Activated CD8-positive, alpha-beta T cell treated with anti-CD3 and anti-CD28 coated beads for 36 hours (primary cell): ENCODE measurements at places on chromosomes 7 and 10.

GRCh38 chr10:30456266-30456665, 22.3 kb downstream of the MAP3K8 start:
- peak; percentile 51 for DNase-seq

GRCh38 chr10:89120931-89121763, 86.0 kb downstream of the CH25H start:
- DNase-seq, result no peak

DNA sequence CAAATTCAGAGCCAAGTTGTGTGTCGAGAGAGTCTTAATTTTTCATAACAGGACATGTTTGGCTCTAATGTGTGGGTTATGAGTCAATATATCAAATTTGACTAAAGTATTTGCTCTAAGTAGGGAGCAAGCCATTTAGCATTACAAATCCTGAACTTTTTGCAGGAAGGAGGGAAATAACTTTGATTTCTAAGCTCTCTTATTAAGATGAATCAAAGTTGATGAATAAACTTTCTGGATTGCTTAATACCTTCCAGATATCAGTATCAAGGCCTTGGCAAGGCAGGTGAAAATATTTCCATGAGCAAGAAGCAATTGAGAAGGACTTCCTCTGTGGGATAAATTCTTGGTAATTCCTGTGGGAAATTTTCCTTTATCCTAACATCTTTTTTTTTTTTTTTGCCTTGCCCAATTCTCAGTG, 258.8 kb downstream of the AHR start:
- no peak for DNase-seq

GRCh38 chr7:94476251-94476840, 33.3 kb upstream of the CASD1 start:
- DNase-seq, result no peak

- DNase-seq, result peak; percentile 42
Measured at GRCh38 chr10:102678842-102679289, 34.6 kb downstream of the TRIM8 start.

DNA sequence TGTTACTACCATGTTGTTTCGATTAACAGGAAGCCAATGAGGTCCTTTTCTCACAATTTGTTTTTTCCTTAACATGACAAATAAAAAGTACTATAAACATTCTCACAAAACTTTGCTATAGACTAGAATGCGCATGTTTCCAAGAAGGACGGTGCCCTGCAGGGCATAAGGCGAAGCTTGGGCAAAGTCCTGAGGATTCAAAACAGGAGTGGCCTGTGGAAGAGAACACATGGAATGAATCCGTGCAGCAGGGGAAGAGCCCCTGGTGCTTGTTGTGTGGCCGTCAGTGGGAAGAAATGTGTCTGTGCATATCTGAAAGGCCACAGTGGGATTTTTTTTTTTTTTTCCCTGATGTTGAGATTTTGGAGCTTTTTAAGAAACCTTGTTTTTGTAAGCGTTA, 67.6 kb downstream of the ITGA8 start:
- DNase-seq, result no peak

- no peak for DNase-seq
Measured at GRCh38 chr10:129589546-129589945, 122.5 kb downstream of the MGMT start.

DNA sequence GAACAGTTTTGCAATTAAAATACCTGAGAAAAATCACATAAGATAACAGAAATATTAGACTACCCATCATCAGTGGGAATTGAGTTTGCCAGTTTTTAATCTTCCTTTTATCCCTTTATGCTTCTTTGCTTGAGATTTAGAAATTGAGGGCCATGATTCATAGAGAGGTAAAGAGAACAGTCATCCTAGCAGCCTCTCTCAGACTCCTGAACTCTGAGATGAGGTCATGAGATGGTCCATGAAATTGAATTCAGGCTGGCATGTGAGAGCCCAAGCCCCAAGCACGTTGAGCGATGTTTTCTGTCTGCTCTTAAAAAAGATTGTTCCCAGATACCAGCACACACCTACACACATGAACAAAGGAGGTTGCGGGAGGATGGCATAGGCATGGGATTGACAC, 91.1 kb downstream of the CREB5 start:
- no peak for DNase-seq

DNA sequence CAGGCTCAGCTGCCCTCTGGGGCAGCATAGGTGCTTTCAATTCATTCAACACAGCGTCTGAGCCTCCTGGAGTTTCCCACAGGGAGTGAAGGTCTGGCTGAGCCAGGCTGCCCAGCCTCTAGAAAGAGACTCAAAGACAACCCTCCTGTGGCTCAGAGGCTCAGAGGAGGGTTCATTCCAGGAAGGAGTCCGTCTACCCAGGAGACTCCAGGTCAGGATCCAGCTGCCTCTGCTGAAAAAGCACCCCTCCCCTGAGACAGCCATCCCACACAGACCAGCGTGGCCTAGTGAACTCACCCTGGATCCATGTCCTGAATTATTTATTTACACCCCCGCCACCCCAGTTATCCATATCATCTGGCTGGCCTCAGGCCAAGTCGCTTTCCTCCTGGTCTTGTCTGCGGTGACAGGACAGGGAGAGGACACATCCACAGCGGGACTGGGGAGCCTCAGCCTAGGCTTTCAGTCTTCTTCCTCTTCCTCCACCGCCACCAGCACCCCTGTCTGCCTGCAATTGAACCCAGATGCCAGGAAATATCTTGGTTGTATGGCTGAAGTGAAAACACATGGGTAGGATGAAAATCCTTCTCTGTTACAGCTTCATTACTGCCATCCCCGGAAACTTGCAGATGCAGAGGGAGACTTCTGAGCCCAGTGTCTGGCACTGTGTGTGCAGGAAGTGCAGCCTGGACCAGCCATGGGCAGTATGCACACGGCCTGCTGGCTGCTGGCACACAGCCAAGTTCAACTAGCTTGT, 44.0 kb upstream of the COL13A1 start:
- DNase-seq, result no peak

DNA sequence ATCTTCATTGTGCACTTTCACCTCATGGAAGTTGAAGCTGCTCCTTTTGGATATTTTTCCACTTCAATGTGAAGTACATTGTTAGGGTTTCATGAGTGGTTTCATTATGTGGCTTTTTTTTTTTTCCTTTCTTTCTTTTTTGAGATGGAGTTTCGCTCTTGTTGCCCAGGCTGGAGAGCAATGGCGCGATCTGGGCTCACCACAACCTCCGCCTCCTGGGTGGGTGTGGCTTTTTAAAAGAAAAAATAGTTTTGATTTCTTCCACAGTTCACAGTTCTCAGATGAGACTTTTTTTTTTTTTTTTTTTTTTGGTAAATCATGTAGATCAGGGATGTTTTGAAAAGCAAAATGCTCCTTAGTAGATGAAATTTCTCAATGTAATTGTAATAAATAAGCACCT, 652.3 kb upstream of the ANKRD30A start:
- DNase-seq, result no peak

GRCh38 chr10:47286116-47286505, 13.9 kb upstream of the GDF10 start:
- DNase-seq, result no peak

- DNase-seq, result peak; percentile 65
Measured at GRCh38 chr10:100508691-100509150, 10.9 kb downstream of the SEC31B start.

- no peak for DNase-seq
Measured at GRCh38 chr10:126087153-126087680, 190.9 kb downstream of the FANK1 start.

GRCh38 chr10:29217292-29217738, 71.6 kb upstream of the LYZL1 start:
- DNase-seq, result no peak

DNA sequence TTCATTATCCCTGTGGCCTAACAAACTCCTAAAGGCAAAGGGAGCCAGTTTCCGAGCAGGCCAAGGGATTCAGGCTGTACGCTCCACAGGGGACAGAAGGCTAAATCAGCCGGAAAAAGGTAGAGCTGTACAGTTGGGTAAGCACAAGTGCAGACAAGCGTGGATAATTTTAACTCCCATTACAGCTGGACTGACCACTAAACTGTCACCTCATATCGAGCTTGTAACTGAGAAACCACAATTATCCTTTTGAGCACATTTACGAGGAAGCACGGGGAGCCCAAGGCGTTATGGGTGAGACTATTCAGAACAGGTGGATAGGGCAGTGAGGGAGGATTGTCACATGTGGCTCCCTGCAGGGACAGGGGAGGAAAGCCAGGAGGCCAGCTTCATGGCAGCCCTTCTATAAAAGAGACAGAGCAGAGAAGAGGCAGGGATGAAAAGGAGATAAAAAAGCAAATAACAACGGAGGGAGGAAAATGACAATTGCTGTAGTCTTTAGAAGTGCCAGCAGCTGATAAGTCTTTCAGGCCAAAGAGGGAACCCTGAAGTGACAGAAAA, 288.0 kb downstream of the FGFR2 start:
- no peak for DNase-seq

GRCh38 chr7:120064565-120064964, 208.4 kb upstream of the KCND2 start:
- DNase-seq, result no peak

GRCh38 chr10:132303361-132304115, 4.2 kb downstream of the STK32C start:
- no peak for DNase-seq

DNA sequence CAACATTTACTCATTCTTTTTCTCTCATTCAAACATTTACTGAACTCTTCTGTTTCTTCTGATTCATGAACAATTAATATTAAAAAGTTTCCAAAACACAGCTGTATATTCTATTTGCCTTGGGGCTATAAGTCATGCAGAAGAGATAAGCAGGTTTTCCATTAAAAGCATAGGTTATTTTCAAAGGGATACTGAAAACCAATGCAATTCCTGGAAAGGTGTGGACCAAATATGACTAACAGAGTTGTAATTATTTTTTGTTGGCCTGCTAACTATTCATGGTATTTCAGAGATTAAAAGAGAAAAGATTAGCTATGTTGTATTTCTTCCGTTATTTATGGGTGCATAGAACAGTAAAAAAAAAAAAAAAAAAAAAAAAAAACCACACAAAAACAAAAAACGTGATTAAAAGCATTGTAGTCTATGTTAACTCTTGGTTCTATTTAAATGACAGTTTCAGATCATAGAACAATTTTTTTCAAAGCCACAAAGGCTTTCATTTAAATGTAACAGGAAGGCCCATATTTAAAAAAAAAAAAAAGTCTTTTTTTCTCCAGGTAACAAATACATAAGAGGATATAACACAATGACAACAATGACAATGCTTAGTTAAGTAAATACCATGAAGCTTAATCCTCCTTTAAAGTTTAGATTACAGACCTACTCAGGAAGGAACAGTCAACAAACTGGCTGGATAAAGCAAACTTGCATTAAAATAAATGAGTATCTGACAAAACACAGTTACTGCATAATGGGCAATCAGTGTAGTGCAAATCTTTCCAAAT, 1042.9 kb downstream of the GATA3 start:
- no peak for DNase-seq

GRCh38 chr10:46520941-46521340, 35.5 kb downstream of the GPRIN2 start:
- DNase-seq, result peak; percentile 0

DNA sequence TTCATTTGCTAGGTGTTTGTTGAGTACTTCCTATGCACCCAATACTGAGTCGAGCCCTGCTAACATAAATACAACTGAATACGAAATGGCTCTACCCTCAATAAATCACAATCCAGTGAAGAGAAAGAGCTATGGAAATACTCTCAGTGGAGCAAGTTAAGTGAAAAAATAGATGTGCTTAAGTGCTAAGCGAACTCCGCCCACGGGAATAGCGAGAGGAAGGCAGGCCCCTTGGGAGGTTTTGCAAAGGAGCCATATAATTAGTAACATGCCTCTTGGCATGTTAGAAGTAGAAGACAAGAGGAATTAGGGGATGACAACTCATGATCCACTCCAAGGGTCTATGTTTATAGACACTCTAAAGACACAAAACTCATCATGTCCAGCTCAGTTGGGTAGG, 42.8 kb upstream of the TSPAN33 start:
- no peak for DNase-seq

- no peak for DNase-seq
Measured at GRCh38 chr10:119859420-119860258, 13.0 kb downstream of the MCMBP start.

DNA sequence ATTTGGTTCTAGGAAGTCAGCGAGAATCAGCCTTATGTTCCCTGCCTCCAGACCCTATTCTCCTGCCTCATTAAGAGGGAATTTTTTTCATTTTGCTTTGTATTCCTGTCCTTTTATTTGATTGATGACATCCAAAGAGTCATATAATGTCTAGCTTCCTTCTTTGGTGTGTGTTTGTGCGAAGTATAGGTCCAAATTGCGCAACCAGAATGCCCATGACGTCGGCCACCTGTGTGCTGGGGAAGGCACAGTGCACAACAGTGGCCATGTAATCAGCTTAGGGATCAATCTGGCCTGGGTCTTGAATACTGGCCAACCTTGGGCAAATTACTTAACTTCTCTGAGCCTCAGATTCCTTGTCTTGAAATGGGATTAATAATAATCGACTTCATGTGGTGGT, 206.2 kb downstream of the VTI1A start:
- DNase-seq, result no peak

GRCh38 chr7:20280475-20281351, 50.0 kb upstream of the ITGB8 start:
- no peak for DNase-seq

- DNase-seq, result no peak
Measured at GRCh38 chr7:133452577-133452976, 199.7 kb downstream of the EXOC4 start.

- no peak for DNase-seq
Measured at GRCh38 chr10:55283031-55283430, 482.0 kb upstream of the PCDH15 start.

GRCh38 chr7:147400221-147400689, 1190.3 kb upstream of the C7orf33 start:
- DNase-seq, result no peak

GRCh38 chr7:2518737-2519118, 846 bp upstream of the LFNG start:
- no peak for DNase-seq

GRCh38 chr7:157762824-157763223, 426.0 kb downstream of the DNAJB6 start:
- no peak for DNase-seq

GRCh38 chr7:47404010-47404409, 177.9 kb downstream of the TNS3 start:
- peak; percentile 75 for DNase-seq

DNA sequence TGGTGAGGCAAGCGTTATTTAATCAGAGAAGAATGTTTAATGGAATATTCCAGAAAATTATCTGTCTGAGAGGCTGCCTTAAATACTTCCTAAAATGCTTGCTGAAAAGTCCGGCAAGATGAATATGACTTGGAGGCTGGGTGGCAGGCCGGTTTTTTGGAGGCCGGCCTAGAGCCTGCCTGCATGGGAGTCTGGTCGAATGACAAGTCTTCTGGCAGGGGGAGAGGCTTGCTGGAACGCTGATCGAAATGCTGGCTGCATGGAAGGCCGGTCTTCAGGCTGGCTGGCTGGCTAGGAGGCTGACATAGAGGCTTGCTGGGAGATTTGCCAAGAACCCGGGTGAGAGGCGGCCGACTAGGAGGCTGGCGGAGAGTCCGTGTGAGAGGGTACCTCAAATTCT, 135.7 kb downstream of the OR13A1 start:
- DNase-seq, result no peak

- DNase-seq, result peak; percentile 20
Measured at GRCh38 chr10:51832652-51833383, 133.4 kb upstream of the CSTF2T start.
